ENCODE measurements at places on chromosomes 6 and 20. TPM values are rescaled to one million over a fixed set of nuclear protein-coding genes. Genes with fewer than 3 reads are reported as not detected.

GRCh38 chr20:33662172-33662571, at the start of gene C20orf144:
Gene C20orf144 (plus strand): TSS chr20:33662327. CDS start chr20:33662346, 19 bp downstream.
- H3K36me3 ChIP-seq: peaks cover 35% of the 10 kb centered on the region
- peak; percentile 12 for DNase-seq
- H3K4me1 ChIP-seq: peaks cover 45% of the 10 kb centered on the region
- no peaks in the 10 kb centered on the region for H3K27me3 ChIP-seq
- peak within 1 kb of the TSS; percentile 96 for H3K27ac ChIP-seq

DNA sequence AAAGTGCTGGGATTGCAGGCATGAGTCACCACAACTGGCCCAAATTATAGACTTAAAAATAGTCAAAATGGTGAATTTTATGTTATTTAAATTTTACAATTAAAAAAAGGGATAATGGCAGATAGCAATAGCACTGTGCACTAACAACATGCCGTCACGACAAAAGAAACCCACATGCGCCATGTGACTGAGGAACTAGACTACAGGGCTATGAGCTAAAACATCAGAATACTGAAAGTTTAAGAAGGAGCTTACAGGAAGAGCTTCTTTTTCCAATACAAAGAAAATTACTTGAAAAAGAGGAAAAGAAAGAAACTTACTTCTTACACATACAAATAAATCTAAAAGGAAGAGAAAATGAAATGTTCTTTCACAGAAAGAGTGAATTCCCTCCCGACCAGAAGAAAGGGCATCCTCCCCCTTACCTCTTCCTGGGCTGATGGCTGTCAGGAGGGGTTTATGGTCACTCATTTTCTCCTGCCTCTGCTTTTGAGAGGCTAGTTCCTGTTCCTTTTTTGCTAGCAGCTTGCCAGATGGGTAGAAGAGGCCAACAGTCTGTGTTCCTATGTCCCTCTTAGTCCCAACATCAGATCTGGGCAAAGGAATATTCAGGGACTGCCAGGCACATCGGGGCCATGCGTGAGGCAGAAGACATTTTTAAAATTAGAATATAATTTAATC, 54.5 kb downstream of the DZANK1 start:
- no peaks in the 10 kb centered on the region for H3K27me3 ChIP-seq
- H3K36me3 ChIP-seq: no peaks in the 10 kb centered on the region
- DNase-seq: no peak
- H3K27ac ChIP-seq: no peak overlapping the region
- H3K4me1 ChIP-seq: no peaks in the 10 kb centered on the region
- no peak overlapping the region for H3K4me3 ChIP-seq

Gene L3MBTL1
- polyA plus RNA-seq: 0.76 TPM

Gene ABHD16B
- 0.37 TPM for polyA plus RNA-seq

Gene MCCD1
- polyA plus RNA-seq: not detected

Gene BMP5
- polyA plus RNA-seq: 0.25 TPM

Gene ITCH
- 17.0 TPM for polyA plus RNA-seq

Gene CRISP2
- polyA plus RNA-seq: not detected
